ENCODE measurements at places on chromosomes 4 and X.

GRCh38 chr4:105305019-105305836 is 158.6 kb downstream of the TET2 start:
- DNase-seq, result peak; percentile 62

- DNase-seq, result no peak
Observed at GRCh38 chr4:77905651-77906263, 43.1 kb downstream of the MRPL1 start.

DNA sequence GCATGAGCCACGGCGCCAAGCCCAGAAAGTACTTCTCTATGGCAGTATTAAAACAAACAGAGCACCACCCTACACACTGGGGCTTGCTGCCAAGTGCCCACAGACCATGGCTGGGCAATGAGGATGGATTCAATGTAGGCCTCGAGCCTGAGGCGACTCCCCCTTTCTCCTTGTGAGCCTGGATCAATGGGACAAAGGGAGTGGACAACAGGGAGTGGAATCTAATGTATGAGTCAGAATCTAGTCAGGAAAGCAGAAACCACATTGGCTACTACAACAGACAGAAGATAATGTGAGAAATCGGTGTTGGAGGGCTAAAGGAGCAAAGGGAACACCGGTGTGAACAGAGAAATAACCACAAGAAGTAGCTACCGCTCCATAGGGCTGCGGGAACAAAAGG is 37.7 kb upstream of the OCIAD2 start:
- DNase-seq, result no peak

DNA sequence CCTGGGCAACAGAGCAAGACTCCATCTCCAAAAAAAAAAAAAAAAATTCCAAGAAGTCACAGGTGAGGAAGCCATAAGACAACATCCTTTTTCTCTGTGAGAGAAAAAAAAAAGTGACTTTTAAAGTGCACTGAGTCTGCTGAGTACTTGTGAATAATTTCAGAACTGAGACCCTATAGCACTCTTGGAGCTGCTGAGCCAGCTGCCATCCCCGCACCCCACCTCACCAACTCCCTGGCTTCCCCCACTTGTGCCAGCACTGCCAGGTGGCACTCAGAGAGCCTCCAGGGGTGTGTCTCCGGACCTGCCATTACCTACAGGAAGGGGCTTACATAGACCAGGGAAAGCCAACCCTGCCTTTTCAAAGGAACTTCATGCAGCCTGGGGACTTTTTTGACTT is 39.2 kb upstream of the HS3ST1 start:
- no peak for DNase-seq

- DNase-seq, result no peak
Observed at GRCh38 chr4:108742451-108743420, 20.1 kb downstream of the ETNPPL start.

DNA sequence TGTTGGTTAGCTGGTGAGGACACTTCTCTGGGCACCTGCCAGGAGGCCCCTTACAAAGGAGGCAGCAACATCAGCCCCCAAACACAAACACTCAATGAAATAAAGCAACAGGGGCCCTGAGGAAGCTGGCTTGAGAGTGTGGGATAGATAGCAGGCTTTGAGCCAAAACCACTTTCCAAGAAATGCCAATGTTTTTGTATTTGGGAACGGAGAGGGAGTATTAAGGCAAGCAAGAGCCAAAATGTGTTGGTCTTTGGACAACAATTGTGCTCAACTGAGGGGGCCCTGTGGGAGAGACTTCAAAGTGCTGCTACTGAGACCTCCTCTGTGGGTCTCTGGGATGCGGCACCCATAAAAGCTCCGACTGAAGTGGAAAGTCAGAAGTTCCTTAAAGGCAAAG is 41.0 kb downstream of the RAI2 start:
- no peak for DNase-seq

DNA sequence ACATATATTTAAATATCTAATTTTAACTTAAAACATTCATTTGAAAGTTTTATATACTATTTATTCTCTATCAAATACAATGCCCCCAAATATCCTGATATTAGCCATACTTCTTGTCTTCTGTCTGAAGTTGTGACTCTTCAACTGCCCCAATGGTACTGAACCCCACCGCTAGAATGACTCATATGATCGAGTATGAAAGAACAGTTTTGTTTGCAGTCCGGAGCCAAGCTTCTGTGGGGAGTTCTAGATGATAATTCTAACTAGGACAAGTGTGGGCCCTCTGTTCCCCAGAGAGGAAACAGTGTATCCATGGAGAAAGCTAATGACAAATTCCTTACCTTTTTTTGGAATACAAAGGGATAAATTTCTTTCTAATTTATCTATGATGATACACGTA is 24.7 kb upstream of the CT47A1 start:
- DNase-seq, result no peak

- DNase-seq, result no peak
Observed at GRCh38 chr4:24352112-24352511, 232.2 kb downstream of the DHX15 start.
